K562 (cell line): ENCODE measurements at places on chromosomes 2 and 18.
A peak's percentile ranks its signal among the peaks of the same experiment; 100 is the strongest.

DNA sequence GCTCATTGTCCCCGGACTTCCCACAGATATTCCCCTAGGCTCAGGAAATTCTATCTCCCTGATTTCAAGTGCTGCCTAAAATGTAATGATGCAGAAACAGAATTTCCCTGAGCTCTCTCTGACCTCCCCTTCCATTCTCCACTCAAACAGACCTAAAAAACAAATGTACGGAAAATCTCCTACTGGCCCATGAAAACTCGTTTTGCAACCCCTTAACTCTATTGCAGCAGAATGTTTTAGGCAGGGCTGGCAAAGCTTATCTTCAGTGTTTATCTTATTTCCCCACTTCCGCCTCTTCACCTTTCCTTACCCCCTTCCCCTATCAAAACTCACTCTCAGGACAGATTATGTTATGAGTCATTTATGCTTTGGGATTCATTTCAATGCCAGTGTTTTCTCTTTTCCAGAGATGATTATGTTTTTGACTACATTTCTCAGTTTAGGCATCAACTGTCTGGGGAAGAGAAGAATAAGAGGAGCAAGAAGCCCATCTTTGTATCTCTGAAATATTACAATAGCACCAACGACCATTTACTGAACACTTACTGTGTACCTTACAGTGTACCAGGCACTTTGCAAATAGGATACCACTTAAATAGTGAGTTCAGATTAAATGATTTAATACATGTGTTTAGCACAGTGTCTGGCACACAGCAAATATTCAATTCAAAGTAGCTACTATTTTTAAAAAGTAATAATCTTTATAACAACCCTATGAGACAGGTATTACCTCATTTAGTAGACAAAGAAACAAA is 53.9 kb upstream of the STPG4 start:
- no peak for DNase-seq

DNA sequence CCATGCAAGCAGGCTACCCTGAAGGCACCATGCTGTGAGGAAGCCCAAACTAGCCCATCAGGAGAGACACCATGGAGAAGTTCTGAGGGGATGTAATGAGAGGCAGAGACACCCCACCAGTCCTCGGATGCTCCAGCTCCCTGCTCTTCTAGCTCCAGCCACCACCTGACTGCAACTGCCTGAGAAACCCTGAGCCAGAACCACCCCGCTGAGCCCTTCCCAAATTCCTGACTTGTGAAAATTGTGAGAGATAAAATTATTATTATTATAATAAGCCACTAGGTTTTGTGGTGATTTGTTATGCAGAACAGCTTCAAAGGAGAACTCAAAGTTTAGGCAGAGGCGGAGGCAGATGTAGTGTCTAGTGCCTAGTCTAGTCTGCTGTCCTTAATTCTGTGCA is 67.1 kb upstream of the HK2 start:
- no peak for DNase-seq

- no peak for DNase-seq
These were observed 187.1 kb downstream of the ZNF407 start for GRCh38 chr18:74784752-74785151.

DNA sequence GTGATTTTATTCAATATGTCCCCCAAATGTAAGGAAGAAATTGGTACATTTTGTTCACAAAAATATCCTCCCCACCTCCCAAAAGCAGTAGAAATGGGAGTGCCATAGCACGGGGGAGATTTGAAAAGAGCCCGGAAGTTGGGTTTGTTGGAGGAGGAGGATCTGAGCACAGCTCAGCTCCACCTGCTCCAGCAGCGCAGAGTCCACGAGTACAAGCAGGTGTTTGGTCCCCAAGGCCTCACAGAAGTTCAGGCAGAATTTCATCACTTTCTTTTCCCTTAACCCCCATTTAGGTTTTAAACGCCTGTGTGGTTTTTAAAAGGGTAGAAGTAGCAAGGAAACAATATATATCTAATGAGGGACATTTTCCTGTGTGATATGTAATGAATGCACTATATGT is 56.0 kb downstream of the TRAPPC12 start:
- DNase-seq, result no peak

- DNase-seq, result no peak
These were observed 35.1 kb downstream of the WDR43 start for GRCh38 chr2:28929581-28929980.

- peak; percentile 94 for DNase-seq
These were observed at the start of gene ATIC for GRCh38 chr2:215311625-215312396. ATIC (plus strand) TSS chr2:215312059; CDS start chr2:215312143, 84 bp downstream.

DNA sequence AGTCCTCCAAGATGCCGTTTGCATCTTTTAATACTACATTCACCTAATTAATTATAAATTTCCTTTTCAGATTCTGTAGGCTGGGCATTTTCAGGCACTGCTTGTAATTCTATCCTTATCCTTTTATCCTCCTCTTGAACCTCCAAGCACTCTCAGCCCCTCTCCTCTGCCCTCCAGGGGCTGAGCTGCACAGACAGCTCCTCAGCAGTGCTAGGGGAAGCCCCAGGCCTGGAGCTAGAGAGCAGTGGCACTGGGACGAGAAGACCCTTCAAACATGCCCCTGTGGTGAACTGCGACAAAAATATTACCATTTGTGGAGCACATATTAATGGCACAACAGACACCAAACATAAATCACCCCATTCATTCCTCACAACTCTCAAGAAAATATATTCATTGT is 32.9 kb downstream of the CFAP210 start:
- DNase-seq, result no peak

GRCh38 chr18:71878226-71878625 is 665.9 kb downstream of the CBLN2 start:
- DNase-seq, result no peak

DNA sequence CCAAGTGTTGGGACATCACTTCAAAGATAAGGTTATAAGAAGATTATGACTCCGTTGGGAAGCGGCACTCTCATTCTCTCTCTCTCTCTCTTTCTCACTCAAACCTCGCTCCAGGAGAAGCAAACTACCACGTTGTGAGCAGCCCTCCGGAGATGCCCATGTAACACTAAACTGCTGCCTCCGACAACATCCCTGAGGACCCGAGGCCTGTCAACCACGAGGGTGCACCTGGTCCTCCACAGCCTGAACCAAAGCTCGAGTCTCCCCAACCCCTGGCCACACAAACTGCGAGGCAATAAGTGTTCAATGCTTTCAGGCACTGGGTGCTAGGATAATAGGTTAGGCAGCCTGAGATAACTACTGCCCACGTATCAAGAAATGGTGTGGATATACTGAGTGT is 654.5 kb upstream of the ID2 start:
- DNase-seq, result no peak

DNA sequence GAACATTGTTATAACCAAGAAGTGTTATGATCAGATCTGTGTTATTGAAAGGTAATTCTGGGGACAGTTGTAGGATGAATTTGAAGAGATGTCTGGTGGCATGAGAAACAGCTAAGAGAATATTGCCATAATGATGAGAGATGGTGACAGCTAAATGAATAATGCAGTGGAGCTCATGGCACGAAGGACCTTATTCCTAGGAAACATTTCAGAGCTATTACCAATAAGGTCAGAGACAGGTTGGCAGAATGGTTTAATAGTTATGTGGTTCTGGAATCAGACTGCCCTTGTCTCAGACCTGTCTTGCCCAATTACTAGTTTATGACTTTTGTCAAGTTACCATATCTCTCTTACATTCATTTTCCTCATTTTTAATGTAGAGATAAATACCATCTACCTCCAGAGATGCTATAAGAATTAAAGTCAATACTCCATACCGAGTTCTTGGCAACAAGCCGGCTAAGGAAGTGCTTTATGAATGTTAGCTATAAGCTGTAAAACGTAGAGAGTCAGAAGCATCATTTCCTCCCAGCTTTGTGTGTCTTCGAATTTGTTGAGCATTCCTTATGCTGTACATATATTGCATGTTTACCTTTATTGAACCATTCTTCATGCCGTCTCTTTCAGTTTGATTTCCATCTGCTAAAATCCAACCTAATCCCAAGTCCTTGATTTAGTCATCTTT is 73.6 kb upstream of the COL5A2 start:
- no peak for DNase-seq

DNA sequence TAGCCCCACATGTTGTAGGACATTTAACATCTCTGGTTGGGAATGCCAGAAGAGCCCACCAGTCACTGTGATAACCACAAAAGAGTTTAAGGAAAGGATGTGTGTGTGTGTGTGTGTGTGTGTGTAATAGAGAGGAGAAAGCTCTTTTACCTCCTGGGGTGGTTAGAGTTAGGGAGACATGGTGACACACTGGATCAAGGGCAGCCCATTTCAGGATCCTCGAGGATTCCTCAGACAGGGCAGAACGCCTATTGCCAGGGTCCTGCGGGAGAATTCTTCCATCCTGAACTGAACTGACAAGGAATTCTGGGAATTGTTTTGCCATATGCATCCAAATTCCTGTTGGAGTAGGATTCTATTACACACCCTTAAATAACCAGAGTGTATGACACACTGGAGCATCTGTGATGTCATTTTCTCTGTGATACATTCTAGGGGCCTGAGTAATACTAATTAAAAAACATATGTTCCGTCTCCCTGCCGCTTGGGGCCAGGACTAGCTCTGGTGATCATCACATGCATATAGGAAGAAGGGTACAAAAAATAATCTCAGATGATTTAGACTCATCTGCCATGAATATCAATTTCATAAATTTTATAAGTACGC is 156.4 kb upstream of the MMADHC start:
- DNase-seq, result no peak

- no peak for DNase-seq
These were observed 355.9 kb downstream of the PIK3C3 start for GRCh38 chr18:42310956-42311355.

DNA sequence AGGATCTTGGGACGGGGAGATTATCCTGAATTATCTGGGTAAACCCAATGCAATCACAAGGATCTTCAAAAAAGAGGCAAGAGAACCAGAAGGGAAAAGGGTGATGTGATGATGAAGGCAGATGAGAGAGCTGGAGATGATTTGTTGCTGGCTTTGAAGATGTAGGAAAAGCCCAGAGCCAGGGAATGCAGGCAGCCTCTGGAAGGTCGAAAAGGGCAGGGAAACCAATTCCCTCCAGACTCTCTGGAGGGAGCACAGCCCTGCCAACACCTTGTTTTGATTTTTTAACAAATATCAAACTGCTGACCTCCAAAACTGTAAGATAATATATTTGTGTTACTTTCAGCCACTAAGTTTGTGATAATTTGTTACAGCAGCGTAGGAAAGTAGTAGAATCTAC is 48.9 kb upstream of the IL1R2 start:
- no peak for DNase-seq

DNA sequence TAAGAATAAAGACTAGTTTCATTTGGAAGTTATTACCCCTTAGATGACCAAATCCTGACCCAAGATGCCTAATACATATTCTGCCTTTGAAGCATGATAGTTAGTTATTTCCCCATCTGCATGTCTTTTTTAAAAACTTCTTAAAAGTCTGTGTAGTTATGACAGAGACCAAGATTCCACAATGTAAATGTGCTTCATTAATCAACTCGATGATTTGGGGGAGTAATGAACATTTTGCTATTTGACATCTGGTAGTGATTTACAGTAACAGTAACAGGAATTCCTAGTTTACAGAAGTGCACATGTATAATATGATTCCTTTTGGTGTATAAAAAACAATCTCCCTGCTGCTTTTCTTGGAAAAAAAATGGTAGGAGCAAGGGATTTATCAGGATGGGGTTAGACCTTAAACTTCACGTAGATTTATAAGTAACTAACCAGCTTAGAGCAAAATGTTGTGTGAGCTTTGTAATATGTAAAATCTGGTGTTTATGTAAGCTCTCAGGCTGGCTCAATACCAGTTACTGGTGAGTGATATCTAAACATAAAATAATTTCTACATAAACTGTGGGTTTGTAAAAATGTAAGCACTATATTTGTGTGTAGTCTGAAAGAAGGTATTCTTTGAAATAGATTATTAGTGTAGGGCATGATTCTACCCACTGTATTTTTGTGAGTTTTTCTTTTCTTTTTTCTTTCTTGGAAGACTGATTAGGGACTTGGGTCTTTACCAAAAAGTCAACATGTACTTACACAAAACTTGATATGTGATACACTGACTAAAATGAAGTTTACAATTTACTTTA is 641.6 kb downstream of the EPHA4 start:
- DNase-seq, result no peak

- DNase-seq, result no peak
These were observed 107.4 kb downstream of the ARL6IP6 start for GRCh38 chr2:152825834-152826233.

- DNase-seq, result no peak
These were observed 55.7 kb downstream of the GLI2 start for GRCh38 chr2:120791243-120791961.

DNA sequence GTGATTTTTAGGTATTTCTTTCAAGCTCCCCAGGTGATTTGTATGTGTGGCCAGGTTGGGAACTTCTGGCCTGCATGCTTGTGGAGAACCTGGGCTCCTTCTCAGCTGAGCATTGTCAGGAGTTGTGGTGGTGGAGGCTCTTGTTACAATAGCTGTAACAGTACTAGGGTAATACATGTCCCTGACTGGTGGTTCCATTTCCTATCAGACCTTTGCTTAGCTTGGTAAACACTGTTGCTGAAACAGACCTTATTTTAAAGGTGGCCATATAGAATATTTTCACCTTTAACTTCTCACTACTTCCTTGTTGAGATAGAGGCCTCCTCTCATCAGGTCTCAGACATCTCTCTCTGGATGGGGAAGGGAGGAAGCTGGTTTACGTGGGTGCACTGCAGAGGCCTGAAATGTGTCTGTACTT is 79.2 kb downstream of the SETBP1 start:
- DNase-seq, result no peak

- no peak for DNase-seq
These were observed 111.5 kb upstream of the MEIS1 start for GRCh38 chr2:66323406-66323805.

GRCh38 chr2:78304678-78305077 is 720.8 kb upstream of the REG3G start:
- no peak for DNase-seq

GRCh38 chr18:77020561-77020960 is 112.0 kb downstream of the MBP start:
- DNase-seq, result no peak

- DNase-seq, result no peak
These were observed 71.9 kb downstream of the INPP4A start for GRCh38 chr2:98516571-98516970.

- no peak for DNase-seq
These were observed 25.9 kb downstream of the GCG start for GRCh38 chr2:162126111-162126519.

DNA sequence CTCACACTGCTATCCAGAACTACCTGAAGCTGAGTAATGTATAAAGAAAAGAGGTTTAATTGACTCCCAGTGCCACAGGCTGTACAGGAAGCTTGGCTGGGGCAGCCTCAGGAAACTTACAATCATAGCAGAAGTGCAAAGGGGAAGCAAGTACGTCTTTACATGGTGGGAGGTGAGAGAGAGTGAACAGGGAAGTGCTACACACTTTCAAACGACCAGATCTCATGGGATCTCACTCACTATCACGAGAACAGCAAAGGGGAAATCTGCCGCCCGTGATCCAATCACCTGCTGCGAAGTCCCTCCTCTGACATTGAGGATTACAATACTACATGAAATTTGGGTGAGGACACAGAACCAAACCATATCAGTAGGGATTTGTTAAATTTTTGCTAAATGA is 150.4 kb upstream of the NXPH2 start:
- DNase-seq, result no peak

GRCh38 chr2:163528640-163529217 is 207.1 kb downstream of the FIGN start:
- DNase-seq, result no peak
